Progenitor cell of endocrine pancreas (in vitro differentiated cells): ENCODE measurements at places on chromosomes 13 and 19. TPM values are rescaled to one million over a fixed set of nuclear protein-coding genes. Genes with fewer than 3 reads are reported as not detected.

TMPRSS9 gene
- not detected in 2 replicates for total RNA-seq

ZNF490 gene
- total RNA-seq = 12.7 and 15.1 TPM in 2 replicates

ZNF613 gene
- total RNA-seq = 14.0 and 15.8 TPM in 2 replicates

PTGIR gene
- not detected in 2 replicates for total RNA-seq

TMC4 gene
- total RNA-seq = 119 and 125 TPM in 2 replicates

LYPD3 gene
- total RNA-seq = 0.47 and 0.60 TPM in 2 replicates

CD37 gene
- not detected in 2 replicates for total RNA-seq

FUT3 gene
- not detected in 2 replicates for total RNA-seq

TUBA3C gene
- total RNA-seq = not detected in 2 replicates

ELSPBP1 gene
- total RNA-seq = not detected in 2 replicates

PSG2 gene
- total RNA-seq = not detected in 2 replicates

GAMT gene
- 47.0 and 48.5 TPM in 2 replicates for total RNA-seq

PALM gene
- total RNA-seq = 52.4 and 54.3 TPM in 2 replicates

SLC17A7 gene
- 0.29 TPM in 2 replicates for total RNA-seq

ZBTB7A gene
- 18.4 and 19.1 TPM in 2 replicates for total RNA-seq

ACTMAP gene
- 21.1 and 22.5 TPM in 2 replicates for total RNA-seq

SIGLEC12 gene
- not detected in 2 replicates for total RNA-seq

PRTN3 gene
- total RNA-seq = not detected in 2 replicates

SSC5D gene
- 1.1 and 1.6 TPM in 2 replicates for total RNA-seq

LIM2 gene
- total RNA-seq = not detected in 2 replicates

SLITRK5 gene
- total RNA-seq = 0.07 and 0.14 TPM in 2 replicates

EFNB2 gene
- total RNA-seq = 44.2 and 50.8 TPM in 2 replicates

CGB7 gene
- total RNA-seq = 0.38 and 0.80 TPM in 2 replicates

CERS1 gene
- 20.1 and 20.9 TPM in 2 replicates for total RNA-seq
